ENCODE measurements at places on chromosomes 5 and 9. TPM values are rescaled to one million over a fixed set of nuclear protein-coding genes. Genes with fewer than 3 reads are reported as not detected.

ZNF300 gene
- 1.8 TPM for total RNA-seq

- no peak overlapping the region for H3K27ac ChIP-seq
- H3K36me3 ChIP-seq: no peaks in the 10 kb centered on the region
- H3K4me3 ChIP-seq: no peak overlapping the region
- H3K4me1 ChIP-seq: no peaks in the 10 kb centered on the region
- H3K27me3 ChIP-seq: no peaks in the 10 kb centered on the region
- no peak for DNase-seq
These were observed 58.5 kb downstream of the MLANA start for GRCh38 chr9:5949103-5949699.

- H3K27ac ChIP-seq: no peak overlapping the region
- H3K4me1 ChIP-seq: no peaks in the 10 kb centered on the region
- no peaks in the 10 kb centered on the region for H3K36me3 ChIP-seq
- no peak for DNase-seq
- H3K27me3 ChIP-seq: no peaks in the 10 kb centered on the region
- H3K4me3 ChIP-seq: no peak overlapping the region
These were observed 91.7 kb upstream of the C6 start for GRCh38 chr5:41305056-41305455.

GRCh38 chr5:87946271-87946670, 322.4 kb downstream of the TMEM161B start:
- H3K36me3 ChIP-seq: no peaks in the 10 kb centered on the region
- DNase-seq: no peak
- no peaks in the 10 kb centered on the region for H3K27me3 ChIP-seq
- H3K27ac ChIP-seq: no peak overlapping the region

- H3K27ac ChIP-seq: no peak overlapping the region
- DNase-seq: no peak
These were observed 584.7 kb downstream of the SEMA5A start for GRCh38 chr5:8961219-8961618.

DNA sequence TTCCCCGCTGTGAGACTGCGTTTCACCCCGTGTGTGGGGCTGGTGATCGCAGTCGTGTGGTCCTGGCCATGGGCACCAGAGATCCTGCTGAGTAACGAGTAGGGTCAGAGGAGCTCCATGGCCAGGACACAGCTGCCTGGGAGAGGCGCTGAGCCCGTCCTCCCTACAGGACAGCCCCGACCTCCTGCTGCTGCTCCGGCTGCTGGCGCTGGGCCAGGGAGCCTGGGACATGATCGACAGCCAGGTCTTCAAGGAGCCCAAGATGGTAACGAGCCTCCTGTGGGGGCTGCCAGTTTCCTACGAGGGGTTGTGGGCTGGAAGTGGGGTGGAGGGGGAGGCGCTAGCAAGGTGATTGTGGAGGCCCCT, 11.0 kb downstream of the NELFB start:
- H3K36me3 ChIP-seq: peaks cover 38% of the 10 kb centered on the region
- H3K4me3 ChIP-seq: no peak overlapping the region
- no peaks in the 10 kb centered on the region for H3K27me3 ChIP-seq
- no peak overlapping the region for H3K27ac ChIP-seq
- H3K4me1 ChIP-seq: peaks cover 25% of the 10 kb centered on the region

GRCh38 chr9:136824496-136825225, 16.9 kb downstream of the RABL6 start:
- no peak for DNase-seq
- peaks cover 44% of the 10 kb centered on the region for H3K36me3 ChIP-seq
- H3K27ac ChIP-seq: no peak overlapping the region
- no peaks in the 10 kb centered on the region for H3K27me3 ChIP-seq
